Stimulated activated CD4-positive, alpha-beta T cell treated with anti-CD3 and anti-CD28 coated beads, Interleukin-1b, Interleukin-23, amount 100 ng/mL, for 24 hours (primary cell): ENCODE measurements at places on chromosomes 4 and X.

DNA sequence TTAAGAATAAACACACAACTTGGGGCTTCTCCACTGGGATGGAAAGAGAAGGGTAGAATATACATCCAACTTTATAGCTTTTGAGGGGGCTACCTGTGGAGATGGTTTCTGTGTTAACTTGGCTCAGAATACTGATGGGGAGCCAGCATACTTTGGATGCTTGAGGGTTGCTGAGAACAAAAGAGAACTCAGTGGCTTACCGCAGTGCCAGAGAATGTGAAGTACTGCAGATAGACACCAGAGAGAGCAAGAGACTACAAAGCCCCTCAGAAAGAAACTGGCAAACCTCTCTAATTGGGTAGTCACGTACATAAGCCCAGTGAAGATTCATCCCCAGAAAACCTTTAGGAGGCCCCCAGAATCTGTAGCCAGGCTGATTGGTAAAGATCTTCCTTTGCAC lies 214.4 kb downstream of the DCHS2 start:
- DNase-seq = no peak

DNA sequence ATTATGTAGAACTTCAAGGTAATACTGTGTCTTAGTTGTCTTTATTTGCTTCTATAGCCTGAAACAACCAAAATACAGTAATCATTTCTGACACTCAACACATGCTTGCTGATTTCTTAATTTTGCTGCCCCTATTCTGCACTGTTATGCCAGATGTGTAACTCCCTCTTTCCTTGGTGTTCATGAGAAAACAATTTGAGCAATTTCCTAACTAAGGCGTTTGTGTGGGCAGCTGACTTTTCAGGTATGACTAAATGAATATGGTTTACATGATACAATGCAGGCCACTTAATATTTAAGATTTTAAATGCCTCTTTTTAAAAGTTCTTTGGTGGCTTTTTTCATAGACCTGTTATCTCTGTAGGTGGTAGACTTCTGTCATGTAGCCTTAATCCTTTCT lies 46.1 kb upstream of the CENPE start:
- DNase-seq = no peak

- no peak for DNase-seq
These were observed 397.5 kb upstream of the PPP1R2C start for GRCh38 chrX:43175434-43175833.

- DNase-seq = no peak
These were observed 5.1 kb downstream of the EFHC2 start for GRCh38 chrX:44338361-44338760.

- DNase-seq = no peak
These were observed 38.6 kb downstream of the PHOX2B start for GRCh38 chr4:41709844-41710481.

DNA sequence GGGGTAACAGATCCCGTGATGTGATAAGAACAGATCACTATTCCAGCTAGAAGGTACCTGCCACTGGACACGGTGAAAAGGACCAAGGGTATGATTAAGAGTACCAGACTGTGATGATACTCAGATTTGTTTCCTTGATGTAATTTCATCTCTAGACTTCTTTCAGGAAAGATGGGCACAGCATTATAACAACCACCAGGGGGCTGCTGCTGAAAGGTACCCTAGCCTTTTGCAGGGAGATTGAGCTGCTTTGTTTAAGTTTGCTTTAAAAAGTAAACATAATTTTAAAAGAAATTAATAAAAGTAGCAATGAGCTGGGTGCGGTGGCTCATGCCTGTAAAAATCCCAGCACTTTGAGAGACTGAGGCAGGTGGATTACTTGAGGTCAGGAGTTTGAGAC lies 145.4 kb downstream of the EMCN start:
- DNase-seq = no peak

GRCh38 chrX:30060718-30061117 lies 154.6 kb upstream of the MAGEB2 start:
- DNase-seq = no peak

DNA sequence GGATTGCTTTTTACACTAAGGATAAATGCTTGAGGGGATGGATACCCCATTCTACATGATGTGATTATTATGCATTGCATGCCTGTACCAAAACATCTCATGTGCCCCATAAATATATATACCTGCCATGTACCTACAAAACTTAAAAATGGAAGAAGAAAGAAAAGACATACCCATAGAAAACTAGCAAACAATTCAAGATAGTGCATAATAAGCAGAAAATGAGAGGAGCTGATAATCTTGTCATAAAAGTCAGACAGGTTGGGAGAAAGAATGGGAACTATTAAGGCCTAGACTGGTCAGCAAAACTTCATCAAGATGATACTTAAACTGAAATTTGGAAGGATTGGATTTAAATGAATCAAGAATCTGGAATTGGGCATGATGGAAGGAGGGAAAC lies 21.6 kb upstream of the MAGEB17 start:
- DNase-seq = no peak

DNA sequence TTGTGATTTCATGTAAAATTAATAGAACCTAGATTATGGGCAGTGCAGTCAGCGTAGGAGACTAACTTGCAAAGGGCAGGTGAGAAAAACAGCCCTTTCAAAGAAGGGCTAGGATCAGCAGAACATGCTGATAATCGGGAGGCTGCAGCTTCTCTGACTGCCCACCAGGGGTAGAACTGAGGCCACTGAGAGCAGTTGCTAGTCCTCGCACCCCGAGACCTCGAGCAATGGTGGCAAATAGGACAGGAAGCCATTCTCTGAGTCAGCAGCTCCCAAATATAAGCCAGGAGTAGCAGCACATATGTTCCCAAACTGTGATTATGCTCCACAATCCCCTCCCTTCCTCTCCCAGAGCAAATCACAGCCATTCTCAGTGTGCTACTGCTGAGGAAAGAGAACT lies 186.5 kb downstream of the MSL3 start:
- no peak for DNase-seq

- no peak for DNase-seq
These were observed 119.1 kb upstream of the CPEB2 start for GRCh38 chr4:14883166-14883565.

DNA sequence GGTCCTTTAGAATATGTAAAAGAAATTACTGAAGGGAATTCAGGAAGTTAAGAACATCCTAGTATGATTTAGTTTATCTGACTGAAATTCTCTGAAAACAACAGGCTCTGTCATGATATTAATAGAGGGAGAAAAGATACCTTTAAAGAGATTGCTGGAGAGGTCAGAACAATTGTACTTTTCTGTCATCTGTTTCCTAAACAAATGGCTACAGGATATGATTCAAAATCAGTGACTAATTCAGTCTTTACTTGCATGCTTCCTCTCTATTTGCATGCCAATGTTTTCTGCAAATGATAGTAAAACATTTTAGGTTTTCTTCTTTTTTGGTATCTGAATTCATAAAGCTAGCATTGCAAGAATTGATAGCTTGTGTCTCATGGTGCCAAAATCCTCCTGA lies 616.7 kb upstream of the PCDH7 start:
- no peak for DNase-seq

DNA sequence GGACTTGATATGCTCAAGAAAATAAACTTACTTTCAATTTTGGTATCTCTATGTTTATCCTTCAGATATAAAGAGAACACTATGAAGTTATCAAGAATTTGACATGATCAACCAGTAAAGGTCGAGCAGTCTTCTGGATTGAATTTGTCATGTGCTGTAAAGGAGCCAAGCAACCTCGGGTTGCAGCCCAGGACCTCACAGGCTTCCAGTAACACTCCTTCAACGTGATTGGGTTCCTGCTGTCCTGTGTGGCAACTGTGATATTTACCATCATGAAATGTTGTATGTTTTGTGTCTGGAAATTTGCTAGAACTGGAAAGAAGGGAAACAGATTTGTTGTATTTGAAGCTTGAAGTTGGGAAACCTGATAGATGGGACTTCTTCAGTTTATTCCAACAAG lies 52.0 kb upstream of the UGT2B7 start:
- DNase-seq = no peak

DNA sequence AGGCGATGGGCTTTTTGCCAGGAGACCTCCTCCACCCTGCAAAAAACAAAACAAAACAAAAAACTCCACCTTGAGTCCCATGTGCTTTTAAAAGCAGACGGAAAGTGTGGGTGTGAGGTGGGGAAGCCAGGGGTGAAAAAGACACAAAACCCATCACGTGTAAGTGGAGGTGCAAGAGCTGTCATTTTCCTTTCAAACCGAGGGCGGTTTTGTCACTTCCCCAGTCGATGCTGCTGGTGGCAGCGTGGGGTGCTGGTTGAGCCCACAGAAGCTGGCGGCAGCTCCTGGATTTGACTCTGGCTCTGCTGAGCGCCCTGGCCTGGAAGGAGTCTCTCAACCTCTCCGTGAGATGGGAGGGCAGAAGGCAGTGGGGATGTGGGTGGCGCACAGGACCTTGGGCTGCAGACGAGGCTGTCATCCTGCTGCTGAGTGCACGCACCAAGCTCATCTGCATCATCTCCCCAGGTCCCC lies 110.0 kb downstream of the PSAPL1 start:
- no peak for DNase-seq

- no peak for DNase-seq
These were observed 98.0 kb downstream of the AMMECR1 start for GRCh38 chrX:110219920-110220319.

DNA sequence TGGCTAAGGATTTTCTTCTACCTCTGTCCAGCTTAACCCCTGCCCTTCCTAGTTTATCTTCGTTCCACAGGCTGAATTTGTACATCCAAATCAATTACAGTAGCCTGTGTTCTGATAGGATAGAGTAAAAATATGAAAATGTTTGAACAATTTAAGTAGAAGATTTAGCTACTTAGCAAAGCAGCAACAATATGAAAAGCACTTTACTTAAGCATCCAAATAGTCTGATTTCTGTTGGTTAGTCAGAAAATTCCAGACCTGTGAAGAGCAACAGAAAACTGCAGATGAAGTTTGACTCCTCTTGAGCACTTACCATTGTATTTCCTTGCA lies 2.0 kb downstream of the ARSJ start:
- DNase-seq = no peak

- no peak for DNase-seq
These were observed 253.1 kb upstream of the RPS6KA3 start for GRCh38 chrX:20519826-20520225.
